ENCODE measurements at places on chromosomes 1 and 21.

DNA sequence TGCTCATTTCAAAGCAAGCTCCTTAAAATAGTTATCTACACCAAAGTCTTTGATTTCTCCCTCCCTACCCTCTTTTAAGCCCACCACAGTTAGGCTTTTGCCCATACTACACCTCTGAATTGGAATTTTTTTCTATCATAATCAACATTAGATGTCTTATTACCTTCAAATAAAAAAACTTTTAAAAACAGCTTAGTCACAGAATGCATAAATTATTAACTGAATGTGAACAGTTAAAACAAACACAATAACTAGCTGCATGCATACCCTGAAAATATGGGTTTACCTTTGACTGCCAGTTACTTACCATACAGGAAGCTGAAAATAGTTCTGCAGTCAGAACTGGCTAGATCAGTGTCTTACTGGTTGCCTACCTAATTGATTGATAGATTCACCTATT is 210.9 kb downstream of the TGFB2 start:
- DNase-seq: no peak

DNA sequence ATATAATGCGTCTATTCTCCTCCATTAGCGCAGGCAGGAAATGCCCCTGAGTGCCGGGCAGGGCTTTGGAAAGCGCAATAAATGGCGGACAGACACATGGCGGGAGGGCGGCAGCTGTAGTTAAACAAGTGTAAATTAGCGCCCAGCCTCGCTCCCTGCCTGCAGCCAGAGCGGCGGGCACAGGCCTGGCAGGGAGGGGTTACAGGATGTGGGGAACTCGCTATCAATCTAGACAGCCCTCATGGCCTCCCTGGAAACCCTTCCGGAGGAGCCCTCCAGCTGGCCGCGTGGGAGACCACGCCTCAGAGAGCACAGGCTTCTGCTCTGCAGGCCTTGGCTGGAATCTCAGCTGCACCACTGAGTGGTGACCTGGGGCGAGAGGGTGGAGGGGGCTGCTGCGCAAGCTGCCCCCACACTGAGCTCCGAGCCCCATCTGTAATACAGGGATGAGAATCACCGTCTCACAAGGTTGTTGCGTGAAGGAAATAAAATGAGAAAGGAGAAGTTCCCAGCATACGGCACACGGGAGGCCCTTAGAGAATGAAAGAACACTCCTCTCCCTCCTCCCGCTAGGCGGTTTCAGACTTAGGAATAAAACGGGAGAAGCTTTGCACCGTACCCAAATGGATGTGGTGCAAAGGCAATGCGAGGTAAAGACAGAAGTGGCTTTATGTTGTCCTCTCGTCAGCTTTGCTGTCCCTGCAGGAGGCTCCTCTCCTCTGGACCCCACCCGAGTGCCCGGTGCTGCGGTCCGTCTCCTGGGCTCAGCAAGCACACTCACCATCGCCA is 167.2 kb upstream of the POU3F1 start:
- no peak for DNase-seq

DNA sequence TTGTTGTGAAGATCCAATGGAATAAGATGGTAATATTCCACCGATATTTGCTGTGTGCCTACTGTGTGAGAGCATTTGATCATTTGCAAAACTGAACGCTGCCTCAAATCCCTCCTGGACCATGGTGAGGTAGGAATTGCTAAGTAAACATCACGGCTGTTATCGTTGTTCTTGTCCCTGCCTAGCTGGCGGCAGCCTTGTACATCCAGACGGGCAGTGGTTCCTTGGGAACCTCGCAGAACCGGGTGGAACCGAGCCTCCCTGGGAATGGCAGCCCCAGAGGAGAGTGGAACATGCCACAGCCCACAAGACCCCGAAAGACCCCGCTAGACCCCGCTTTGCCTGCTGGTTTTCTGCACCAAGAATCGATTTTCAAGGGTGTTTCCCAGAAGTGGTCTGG is 60.9 kb downstream of the TAS1R2 start:
- DNase-seq: no peak

GRCh38 chr1:233624289-233624688 is 10.4 kb downstream of the KCNK1 start:
- no peak for DNase-seq

DNA sequence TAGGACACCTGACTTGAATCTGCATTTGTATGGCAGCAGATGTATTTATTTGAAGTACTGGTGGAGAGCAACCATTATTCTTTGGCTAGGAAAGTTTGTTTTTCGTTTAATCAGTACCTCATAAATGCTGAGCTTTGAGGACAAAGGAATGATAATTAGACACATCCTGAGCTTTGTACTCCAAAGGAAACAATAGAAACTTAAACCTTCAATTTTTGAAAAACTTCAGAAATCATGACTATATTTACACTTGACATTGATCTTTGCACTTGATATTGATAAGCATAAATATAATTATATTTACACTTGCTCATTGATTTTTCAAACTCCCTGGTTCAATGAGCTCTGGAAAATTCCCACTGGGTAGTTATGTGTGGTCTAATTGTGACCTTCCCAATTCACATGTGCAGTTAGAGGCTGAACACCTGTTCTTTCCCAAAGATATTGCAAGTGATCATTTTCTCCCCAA is 10.7 kb downstream of the PATJ start:
- DNase-seq: no peak

DNA sequence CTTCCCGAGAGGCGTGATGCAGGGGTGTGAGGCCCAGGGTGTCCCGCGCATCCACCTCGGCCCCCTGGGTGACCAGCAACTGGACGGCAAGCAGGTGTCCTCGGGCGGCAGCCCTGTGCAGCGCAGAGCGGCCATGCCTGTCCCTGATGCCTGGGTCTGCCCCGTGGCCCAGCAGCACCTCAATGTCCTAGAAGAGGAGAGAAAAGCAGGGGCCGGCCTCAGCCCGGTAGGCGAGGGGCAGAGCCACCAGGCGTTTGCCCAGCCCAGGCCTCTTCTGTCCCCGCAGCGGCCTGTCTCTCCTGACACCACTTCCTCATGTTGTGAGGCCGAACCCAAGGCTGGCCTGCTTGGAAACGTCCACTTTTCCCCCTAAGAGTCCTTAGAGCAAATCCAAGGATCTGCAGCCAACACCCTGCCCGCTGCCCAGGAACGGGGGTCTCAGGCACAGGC is 1.7 kb downstream of the ANKRD65 start:
- no peak for DNase-seq

GRCh38 chr1:207239874-207240273 is 81.6 kb upstream of the CD55 start:
- no peak for DNase-seq

GRCh38 chr1:221309723-221310122 is 430.5 kb downstream of the HLX start:
- no peak for DNase-seq

GRCh38 chr1:24021403-24022266 is 41.5 kb upstream of the SRSF10 start:
- DNase-seq: no peak

DNA sequence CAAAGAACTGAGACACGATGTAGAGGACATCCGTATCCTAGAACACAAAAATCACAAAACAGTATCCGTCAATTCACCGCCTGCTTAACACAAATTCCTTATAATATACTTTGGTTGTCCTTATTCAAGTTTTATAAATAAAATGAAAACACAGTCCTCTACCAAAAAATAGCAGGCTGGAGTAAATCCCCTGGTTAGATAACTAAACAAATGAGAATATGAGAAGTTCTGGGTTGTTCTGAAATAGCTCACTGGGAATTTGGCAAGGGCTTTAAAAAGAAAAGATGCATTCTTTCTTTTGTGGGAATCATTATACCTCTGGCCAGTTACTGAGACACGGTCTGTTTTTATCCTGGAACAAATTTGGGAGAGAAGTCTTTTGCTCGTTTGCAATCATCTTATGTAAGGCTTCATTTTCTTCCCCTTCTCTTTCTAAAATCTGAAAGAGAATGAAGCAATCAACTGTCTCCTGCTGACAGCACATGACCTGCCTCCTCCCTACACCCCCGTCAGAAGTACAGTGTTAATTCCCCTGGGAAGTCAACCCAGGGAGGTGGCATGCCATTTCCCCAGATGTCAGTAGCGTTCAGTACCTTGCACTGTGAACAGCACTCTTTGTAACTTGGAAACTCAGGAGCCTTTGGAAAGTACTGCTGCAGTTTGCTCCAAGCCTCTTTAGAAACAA is 37.1 kb upstream of the RAP1GAP start:
- no peak for DNase-seq

- no peak for DNase-seq
Measured at GRCh38 chr1:47317841-47318240, 3.9 kb upstream of the STIL start.

- DNase-seq: no peak
Measured at GRCh38 chr1:196400478-196401451, 207.5 kb downstream of the KCNT2 start.

- DNase-seq: no peak
Measured at GRCh38 chr1:10685196-10685807, 111.1 kb downstream of the CASZ1 start.

DNA sequence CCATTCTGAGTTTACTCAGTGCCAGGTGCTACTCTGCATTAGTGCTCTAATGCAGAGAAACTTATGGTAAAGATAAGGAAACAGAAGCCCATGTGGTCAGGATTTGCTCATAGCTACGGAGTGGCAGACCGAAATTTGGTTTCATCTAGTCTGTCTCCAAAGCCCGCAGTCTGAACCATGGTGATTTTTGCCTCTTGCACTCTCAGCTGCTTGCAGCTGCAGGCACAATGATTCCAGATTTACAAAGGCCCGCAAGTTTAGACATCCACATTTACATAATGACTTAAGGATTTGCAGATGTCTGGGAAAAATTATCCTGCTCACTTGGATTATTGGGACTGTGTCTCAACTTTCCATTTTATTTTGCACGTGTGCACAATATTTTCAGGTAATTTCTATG is 161.3 kb upstream of the KCNJ6 start:
- DNase-seq: no peak

DNA sequence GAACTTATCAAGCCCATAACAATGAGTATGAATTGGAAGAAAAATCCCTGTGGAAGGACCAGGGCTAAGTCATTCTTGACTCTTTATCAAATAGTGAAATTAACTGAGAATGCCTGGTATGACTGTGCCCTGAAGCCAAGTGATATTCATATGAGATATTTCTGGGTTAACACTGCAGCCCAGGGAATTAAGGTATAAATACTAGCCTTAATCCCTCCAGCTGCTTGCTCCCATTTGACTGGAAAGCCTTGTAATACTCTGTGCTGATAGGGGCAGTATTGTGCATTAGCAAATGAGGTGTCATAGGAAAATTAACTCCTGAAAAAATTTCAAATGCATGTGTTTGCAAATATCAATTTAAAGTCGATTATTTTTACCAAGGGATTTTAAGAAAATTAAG is 568.8 kb downstream of the LMO4 start:
- DNase-seq: no peak

DNA sequence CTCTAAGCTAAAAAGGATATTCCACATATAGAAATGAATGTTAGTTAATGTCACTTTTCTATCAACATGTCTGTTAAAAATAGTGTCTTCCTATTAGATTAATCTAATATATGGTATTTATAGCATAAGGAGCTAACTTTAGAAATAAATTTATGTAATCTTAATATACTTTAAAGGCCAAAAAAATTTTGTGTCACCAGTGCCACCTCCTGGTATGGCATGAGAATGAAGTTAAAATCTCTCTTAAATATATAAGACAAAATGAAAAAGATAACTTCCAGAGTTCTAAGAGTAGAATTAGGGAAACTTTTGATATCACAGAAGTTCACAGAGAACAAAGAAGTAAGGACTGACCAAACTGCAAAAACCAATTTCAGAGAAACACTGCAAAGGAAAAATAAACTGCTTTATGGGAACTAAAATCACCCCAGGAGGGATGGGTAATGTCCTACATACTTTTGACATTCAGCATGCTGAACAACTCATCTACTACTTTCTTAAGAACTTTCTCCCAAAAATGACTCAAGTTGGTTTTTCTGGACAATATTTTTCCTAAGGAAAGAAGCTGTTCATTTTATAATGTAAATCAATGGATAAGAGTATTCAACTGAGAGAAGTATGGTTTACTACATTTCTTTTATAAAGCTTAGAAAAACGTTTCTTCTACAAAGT is 82.8 kb downstream of the TRIM33 start:
- no peak for DNase-seq

DNA sequence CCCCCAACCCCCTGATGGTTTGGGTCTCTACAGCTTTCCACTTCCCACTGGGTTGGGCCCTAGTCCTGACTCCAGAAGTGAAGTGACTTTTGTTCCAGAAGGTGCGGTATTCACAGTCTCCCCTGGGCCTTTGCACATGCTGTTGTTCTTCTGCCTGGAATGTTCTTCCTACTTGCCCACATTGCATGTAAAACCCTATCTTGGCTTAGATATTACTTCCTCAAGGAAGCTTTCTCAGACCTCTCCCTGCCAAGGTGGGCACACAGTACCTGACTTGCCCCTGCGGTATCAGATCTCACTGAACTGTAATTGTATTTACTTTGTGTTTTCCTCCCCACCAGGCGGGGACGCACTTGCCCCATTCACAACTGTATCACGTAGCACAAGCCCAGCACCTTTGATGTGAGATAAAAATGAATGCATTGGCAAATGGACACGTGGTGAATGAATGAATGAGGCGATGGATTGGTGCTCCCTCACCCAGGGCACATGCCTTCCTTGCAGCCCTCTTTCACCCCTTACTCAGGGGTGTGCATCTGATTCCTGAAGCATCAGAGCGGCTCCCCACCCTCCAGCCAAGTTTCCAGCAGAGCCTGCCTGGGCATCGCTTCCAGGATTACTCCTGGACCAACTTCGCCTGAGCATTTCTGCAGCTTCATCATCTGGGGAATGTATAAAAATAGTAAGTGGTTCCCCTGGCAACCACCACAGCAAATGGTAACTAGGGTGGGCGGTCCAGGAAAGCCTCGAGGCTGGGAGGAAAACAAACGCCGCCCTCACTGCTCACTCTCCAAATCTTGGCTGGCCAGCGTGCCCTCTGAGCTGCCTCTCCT is 19.8 kb downstream of the NENF start:
- no peak for DNase-seq

DNA sequence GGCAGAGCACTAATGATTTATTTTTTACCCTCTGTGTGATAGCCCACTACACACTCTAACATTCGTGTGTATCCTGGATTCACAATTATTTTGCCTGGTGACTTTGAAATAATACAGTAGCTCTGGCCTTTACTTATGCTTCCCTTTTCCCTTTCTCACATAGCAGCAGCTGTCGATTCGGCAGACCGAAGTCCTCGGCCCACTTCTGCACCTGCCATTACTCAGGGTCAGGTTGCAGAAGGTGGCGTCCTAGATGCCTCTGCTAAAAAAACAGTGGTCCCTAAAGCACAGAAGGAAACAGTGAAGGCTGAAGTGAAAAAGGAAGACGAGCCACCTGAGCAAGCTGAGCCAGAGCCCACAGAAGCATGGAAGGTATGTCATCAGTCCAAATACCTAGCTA is 70.8 kb downstream of the TMEM200B start:
- DNase-seq: no peak

Data from 8988T (cell line).